Foreskin keratinocyte (primary cell): ENCODE measurements at places on chromosomes 6 and 20. TPM values are rescaled to one million over a fixed set of nuclear protein-coding genes. Genes with fewer than 3 reads are reported as not detected.

Gene KIF25
- total RNA-seq = not detected in 2 replicates

Gene TSHZ2
- 1.3 and 1.6 TPM in 2 replicates for total RNA-seq

Gene DDX43
- 0.54 and 0.99 TPM in 2 replicates for total RNA-seq

Gene COL19A1
- not detected in 2 replicates for total RNA-seq

Gene PROKR2
- total RNA-seq = not detected in 2 replicates

Gene NFATC2
- under 0.01 TPM in 1 of 2 replicates, not detected in the other for total RNA-seq

Gene CLDN20
- not detected in 2 replicates for total RNA-seq

- no peak for DNase-seq
These were observed 620.1 kb downstream of the COL12A1 start for GRCh38 chr6:74585753-74586152.

DNA sequence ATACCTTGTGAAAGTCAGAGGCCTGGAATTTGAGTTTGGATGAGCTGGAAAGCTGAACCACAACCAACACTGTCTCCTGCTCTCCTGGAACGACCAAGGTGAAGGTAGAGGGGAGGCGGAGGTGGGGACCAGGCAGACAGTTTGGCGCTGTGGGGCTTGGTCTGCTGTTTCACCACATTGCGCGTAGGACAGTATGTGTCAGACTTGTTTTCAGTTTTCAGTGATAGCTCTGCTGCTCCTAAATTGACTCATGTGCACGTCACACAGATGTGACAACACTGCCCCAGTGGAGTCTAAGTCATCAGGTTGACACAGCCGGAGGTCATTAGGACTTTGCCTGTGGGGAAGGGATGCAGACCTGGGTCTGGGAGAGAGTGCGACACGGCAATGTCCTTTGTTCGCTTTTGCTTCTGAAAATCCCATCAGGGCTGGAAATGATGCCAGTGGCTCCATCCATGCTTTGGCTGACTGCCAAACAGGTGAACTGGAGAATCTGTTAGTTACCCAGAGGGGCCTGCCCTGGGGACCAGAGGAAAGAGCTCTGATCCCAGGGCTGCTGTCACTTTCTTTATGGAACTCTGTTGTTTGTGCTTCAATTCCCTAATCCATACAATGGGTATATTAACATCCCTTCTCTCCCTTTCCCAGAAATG is 255.5 kb downstream of the CDC5L start:
- no peak for DNase-seq

GRCh38 chr6:147624946-147625515 is 116.5 kb downstream of the SAMD5 start:
- no peak for DNase-seq

DNA sequence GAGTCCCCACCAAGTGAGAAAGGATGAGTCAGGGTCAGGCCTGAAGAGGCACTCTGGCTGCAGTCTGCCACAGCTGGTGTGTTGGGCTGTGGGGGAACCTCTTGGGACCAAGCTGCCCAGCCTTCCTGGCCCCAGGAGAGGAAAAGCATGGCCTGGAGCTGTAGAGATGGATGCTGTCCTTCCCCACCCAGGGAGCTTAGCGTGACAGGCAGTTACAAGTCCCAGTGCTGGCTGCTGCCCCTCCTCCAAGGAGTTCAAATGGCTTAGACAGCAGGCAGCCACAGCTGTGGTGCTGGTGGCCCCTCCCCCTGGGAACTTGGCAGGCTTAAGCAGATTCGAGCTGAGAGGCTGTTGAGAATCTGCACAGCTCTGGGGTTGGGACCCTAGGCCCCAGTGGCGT is 253.2 kb downstream of the PLCB1 start:
- DNase-seq = no peak

DNA sequence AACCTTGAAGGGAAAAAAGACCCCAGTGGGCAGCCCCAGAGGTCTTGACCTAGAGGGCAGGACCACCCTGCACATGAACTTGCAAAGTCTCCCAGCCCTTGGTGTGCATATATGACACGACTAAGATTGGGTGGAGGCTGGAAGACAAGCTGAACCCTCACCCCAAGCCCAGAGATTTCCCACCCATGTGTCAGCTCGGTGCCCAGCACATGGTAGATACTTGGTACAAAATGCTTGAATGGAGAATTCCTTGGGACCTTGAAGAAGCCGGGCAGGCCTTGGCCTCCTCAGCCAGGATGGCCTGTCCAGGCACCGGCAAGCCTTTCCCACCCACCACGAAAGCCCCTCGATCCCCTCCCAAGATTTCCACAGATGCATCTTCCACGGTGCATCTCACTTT is 50.6 kb downstream of the BPIFB1 start:
- DNase-seq = no peak

DNA sequence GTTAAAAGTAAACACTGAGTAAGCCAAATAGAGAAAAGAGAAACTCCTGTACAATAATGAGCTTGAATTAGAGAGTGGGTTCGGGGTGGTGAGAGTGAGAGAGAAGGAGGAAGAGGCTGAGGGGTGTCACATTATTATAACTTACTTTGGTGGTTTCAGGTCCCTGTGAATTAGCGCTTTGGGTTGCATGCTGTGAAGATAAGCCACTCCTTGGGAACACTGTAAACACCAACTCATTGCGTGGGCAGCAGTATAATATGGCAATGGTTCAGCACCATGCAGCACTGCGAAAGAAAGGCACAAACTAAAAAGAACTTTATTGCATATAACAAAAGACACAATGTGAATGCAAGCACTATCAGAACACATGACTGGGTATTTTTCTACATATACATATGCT is 26.9 kb downstream of the MAP3K7 start:
- no peak for DNase-seq

GRCh38 chr6:18155864-18156421 is 721 bp downstream of the KDM1B start:
- peak; percentile 87 for DNase-seq

- peak; percentile 2 for DNase-seq
These were observed 78.5 kb downstream of the CD164 start for GRCh38 chr6:109303640-109304283.

GRCh38 chr6:152634773-152635172 is 2.4 kb downstream of the SYNE1 start:
- no peak for DNase-seq

DNA sequence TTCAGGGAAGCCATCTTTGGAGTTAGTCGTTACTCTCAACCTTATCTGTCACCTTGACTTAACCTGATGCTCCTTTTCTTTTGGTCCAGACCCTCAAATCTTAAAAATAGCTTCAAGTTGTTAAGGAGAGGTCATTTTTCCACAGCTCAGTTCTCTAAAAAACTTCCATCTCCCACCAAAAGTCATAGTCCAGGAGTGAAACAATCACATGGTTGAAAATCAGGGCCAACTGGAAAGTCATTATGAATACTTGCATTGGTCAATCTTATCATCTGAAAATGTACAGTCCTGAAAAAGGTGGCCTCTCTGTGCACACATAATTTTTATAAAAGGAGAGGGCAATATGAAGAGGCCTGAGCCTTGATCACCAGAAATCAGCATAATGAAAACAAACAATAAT is 195.7 kb downstream of the BCAS1 start:
- DNase-seq = no peak

GRCh38 chr6:152836523-152836922 is 85.9 kb downstream of the VIP start:
- DNase-seq = no peak

DNA sequence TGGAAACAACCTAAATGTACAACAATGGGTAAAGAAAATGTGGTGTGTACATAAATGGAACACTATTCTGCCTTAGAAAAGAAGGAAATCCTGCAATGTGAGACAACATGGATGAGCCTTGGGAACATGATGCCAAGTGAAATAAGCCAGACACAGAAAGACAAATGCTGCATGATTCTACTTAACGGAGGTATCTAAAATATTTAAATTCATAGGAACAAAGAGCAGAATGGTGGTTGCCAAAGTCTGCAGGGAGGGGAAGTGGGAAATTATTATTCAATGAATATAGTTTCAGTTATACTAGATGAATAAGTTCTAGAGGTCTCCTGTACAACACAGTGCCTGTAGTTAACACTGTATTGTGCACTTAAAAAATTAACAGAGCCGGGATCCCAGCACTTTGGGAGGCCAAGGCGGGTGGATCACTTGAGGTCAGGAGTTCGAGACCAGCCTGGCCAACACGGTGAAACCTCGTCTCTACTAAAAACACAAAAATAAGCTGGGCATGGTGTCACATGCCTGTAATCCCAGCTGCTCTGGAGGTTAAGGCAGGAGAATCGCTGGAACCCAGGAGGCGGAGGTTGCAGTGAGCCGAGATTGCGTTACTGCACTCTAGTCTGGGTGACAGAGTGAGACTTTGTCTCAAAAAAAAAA is 71.4 kb upstream of the SNX9 start:
- DNase-seq = no peak

DNA sequence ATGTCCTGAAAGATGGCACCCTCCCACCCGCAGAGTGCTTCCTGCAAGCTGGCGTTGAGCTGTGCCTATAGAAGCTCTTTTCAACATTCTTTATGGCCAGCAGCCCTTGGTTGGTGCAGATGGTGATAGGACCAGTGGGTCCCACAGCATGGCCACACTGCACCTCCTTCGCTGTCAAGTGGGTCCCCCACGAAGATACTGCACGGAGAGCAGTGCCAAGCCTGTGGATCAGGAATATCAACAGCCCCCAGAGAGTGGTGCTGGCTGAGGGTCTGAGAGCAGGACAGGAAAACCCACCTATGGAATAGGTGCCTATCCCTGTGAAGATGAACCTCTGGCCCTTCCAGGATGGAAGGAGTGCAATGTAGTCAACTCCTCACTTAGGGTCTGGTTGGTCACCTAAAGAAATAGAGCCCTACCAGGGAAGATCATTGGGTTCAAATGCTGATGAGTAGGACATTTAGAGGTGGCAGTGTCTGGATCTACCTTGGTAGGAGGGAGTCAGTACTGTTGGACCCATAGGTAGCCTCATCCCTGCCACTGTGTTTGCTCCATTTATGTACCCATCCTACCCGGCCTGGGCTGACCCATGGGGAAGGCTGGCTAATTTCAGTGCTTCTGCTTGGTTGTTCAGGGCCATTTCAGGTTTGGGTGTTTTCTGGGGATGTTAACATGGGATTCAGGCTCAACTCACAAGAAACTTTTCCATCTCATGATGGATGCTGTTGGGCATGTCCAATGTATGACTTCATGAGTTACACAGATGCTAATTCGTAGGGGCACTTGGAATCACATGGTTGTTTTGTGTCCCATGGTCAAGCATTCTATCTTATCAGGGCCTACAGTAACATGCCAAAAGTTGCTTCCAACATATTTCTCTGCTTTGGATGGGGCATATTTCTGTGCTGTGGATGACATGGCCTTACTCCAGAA is 33.4 kb upstream of the MICB start:
- DNase-seq = no peak

- no peak for DNase-seq
These were observed 364.1 kb upstream of the BTBD3 start for GRCh38 chr20:11553603-11554002.
